Astrocyte of the spinal cord (primary cell): ENCODE measurements at places on chromosomes 5 and 9.

- DNase-seq, result no peak
Measured at GRCh38 chr9:17491780-17492179, 87.1 kb upstream of the SH3GL2 start.

DNA sequence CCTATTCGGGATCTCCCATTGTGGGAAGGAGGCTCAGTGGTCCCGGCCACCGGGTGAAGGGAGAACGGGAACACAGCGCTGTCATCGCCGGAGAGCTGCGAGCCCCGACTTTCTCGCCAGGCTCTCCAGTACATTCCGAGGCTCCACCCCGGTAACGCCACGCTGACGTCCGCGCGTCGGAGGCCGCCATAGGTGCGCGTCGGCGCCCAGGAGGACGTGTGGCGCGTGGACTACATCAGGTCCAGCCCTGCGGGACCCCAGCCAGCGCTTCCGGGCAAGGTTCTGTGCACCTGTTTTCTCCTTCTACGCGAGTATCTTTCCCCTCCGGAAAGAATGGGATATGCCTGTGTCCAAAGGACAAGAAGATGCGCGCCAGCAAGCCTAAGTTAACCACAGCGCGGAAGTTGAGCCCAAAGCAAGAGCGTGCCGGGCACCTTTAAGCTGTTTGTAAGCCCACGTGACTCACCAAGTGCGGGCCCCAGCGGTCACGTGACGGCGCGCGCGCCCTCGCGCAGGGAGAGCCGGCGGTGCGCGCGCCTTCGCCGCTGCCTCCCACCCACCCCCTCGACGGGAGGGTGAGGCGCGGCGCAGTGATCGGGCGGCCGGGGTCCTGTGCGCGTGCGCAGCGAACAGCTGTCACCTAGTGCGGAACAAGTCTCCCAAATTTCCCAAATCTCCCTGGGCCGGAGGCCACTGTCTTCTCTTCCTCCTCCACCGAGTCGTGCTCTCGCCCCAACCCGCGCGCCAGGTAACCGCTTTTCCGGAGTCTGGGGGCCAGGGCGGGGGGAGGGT, at the start of gene KDM4C:
Gene KDM4C (plus strand): TSS at position 518 of the 792 bp plus-strand sequence. CDS start 35,016 bp downstream, outside the sequence.
- peak; percentile 98 for DNase-seq

- DNase-seq, result no peak
Measured at GRCh38 chr5:14464671-14465070, 116.9 kb upstream of the OTULINL start.

- peak; percentile 86 for DNase-seq
Measured at GRCh38 chr5:33343676-33344327, 97.0 kb upstream of the TARS1 start.

GRCh38 chr9:89247431-89248353, 63.3 kb upstream of the CKS2 start:
- peak; percentile 2 for DNase-seq

- peak; percentile 77 for DNase-seq
Measured at GRCh38 chr5:74625742-74626241, 14.7 kb downstream of the ENC1 start.

DNA sequence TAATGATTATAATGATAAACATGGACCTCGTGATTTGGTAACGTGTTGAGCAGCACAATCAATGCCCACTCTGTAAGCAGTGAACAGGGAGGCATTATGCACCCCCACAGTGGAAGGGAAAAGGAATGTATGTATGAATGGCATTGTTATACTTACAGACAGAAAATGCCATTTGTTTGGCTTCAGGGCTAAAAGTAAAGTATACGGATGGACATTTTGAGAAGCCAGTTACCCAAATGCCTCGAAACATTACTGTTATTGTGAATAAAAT, 260.2 kb upstream of the PPP1R2B start:
- no peak for DNase-seq

DNA sequence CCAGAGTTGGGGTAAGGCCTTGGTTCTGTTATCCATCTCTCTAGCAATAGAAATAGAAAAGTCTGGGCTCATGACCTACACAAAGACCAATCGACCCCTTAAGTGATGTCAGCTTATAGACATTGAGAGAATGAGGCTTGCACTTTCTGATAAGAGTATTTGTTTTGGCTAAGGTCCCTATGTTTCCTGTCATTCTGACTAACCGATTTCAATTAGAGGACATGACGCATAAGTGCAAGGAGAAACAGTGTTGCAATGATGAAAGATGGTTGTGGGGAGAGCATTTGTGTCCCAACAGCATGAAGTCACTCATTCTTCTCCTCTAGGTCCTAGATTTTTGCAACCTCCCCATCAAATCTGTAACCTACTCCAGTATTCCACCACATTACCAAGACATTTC, 255.1 kb downstream of the MAT2B start:
- DNase-seq, result peak; percentile 91
